ENCODE measurements at places on chromosomes 7 and 10.

- DNase-seq, result no peak
Observed at GRCh38 chr7:33196221-33196620, 66.9 kb downstream of the BBS9 start.

DNA sequence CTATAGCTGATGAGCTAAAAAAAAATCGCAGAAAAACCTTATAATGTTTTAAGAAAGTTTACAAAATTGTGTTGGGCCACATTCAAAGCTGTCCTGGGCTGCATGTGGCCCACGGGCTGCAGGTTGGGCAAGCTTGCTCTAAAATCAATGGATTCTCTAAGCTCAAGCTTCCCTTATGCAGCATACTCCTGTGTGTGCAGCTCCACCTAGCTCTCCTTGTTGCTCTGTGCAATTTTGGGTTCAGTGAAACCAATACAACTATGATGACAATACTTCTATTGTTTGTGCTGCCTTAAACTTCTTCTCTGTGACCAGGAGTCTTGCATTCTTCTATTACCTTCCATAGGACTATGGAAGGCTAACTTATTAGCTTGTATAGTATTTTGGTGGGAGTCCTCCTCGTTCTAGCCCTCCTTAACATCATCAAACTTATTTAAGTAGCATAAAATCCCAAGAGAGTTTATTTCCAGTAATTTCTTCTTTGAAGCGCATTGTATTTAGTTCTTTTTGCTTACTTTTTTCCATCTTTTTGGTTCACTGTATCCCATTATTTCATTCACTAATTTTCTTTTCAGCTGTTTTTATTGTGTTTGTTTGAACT lies 170.9 kb upstream of the SMIM30 start:
- no peak for DNase-seq

DNA sequence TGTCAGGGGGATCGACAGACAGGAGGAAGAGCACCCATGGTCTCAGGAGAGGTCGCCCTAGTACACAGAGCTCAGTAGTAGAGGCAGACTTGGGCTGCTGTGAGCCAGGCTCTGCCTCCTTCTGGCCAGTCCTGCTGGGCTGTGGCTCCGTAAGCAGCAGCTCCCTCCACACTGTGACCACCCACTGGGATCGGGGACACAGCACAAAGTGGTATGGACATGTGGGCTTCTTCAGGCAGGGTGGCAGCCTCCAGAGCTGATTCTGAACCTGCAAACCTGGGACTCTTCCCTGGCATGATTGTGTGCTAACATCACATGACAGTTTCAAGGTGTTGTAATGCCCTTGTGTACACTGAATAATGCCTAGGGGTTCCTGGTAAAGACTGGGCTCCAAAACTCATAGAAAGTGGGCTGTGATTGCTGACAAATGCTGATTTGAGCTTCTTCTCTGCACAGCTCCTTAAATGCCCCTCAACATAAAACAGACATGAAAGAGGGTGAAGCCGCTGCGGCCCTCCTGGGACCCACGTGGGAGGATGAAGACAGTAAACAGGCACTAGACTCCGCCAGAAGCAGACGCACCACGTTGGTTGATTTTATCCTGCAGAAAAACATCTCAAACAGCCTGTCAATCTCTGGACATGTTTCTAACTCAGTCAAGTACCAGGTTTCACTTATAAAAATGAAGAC lies 76.7 kb downstream of the GPR26 start:
- DNase-seq, result no peak

- no peak for DNase-seq
Observed at GRCh38 chr7:20269726-20270125, 52.5 kb upstream of the MACC1 start.

- no peak for DNase-seq
Observed at GRCh38 chr10:93894516-93895378, 969 bp downstream of the SLC35G1 start.

DNA sequence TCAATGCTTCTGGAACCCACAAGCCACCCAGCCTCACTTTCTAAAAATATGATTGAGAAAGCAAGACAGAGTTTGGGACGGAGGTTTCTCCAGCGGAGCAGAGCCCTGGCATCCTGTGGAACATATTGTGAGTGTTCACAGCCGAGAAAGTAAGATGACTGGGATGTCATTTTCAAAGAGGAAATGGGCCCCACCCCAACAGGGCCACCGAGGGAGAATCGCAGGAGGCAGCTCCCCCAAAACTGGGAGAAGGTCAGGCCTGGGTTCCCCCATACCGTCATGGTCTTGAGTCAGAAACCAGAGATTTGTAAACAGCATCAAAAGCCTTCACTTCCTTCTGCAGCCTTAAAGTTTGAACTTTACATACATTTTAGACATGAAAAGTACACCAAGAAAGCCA lies 560.0 kb downstream of the PTPRN2 start:
- no peak for DNase-seq

- no peak for DNase-seq
Observed at GRCh38 chr7:46366526-46366925, 445.5 kb upstream of the IGFBP3 start.

- no peak for DNase-seq
Observed at GRCh38 chr10:11707624-11708350, 34.4 kb upstream of the ECHDC3 start.

GRCh38 chr7:51209426-51209825 lies 107.2 kb downstream of the COBL start:
- DNase-seq, result no peak

DNA sequence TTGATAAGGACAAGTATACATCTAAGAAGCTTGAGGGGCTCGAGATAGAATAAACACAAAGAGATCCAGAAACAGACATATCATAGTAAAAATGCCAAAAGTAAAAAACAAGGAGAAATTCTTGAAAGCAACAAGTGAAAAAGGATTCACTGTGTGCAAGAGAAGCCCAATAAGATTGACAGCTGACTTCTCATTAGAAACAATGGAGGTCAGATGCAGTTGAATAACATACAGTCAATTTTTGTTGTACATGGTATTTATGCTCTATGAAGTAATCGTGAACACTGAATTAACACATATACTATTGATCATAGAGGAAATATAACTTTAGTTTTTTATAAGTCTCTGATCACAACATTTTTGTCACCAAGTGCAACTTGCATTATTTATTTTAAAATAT lies 982.8 kb upstream of the SORCS1 start:
- no peak for DNase-seq

GRCh38 chr10:126599949-126600682 lies 70.4 kb downstream of the C10orf90 start:
- DNase-seq, result no peak

DNA sequence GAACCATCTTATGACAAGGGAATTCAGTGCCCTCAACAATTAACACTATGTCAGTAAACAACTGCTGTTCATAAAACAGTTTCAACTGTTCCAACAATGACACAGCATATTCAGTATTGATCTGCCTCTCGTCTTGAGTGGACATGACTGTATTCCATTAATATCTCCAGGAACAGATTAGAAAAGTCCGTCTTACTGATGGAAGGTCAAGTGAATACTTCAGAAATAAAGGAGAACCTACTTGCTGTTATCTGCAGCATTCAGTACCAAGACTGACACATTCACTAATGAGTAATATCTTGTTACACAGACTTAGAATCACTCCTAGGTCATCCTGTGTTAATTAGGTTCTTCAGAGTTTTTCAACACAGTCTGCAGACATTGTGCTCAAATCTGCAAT lies 12.1 kb downstream of the KBTBD2 start:
- DNase-seq, result peak; percentile 58

GRCh38 chr7:33221390-33221789 lies 92.0 kb downstream of the BBS9 start:
- no peak for DNase-seq
